ENCODE measurements at places on chromosomes 4 and X. TPM values are rescaled to one million over a fixed set of nuclear protein-coding genes. Genes with fewer than 3 reads are reported as not detected.

The MAP9 gene
- 5.7 TPM for polyA plus RNA-seq

The NBDY gene
- 121 TPM for polyA plus RNA-seq

The SYN1 gene
- polyA plus RNA-seq, result 0.09 TPM

The RENBP gene
- 0.59 TPM for polyA plus RNA-seq

The DKK2 gene
- polyA plus RNA-seq, result not detected

The TCEAL6 gene
- polyA plus RNA-seq, result not detected

The C4orf51 gene
- not detected for polyA plus RNA-seq

The CFP gene
- 3.1 TPM for polyA plus RNA-seq

The PNMA6F gene
- not detected for polyA plus RNA-seq

The XG gene
- polyA plus RNA-seq, result not detected

The PGAM4 gene
- 0.19 TPM for polyA plus RNA-seq

The CT45A2 gene
- not detected for polyA plus RNA-seq

The HSPA4L gene
- 41.0 TPM for polyA plus RNA-seq

The ASB12 gene
- not detected for polyA plus RNA-seq

The SYTL4 gene
- polyA plus RNA-seq, result not detected

The DDX3X gene
- polyA plus RNA-seq, result 203 TPM

The BST1 gene
- 0.11 TPM for polyA plus RNA-seq

The TCEAL8 gene
- 57.7 TPM for polyA plus RNA-seq

The RPS3A gene
- polyA plus RNA-seq, result 1,978 TPM

The QRFPR gene
- polyA plus RNA-seq, result not detected

The DGKK gene
- polyA plus RNA-seq, result not detected

The MAGEA2 gene
- not detected for polyA plus RNA-seq

The EGF gene
- 0.28 TPM for polyA plus RNA-seq

The MAML3 gene
- polyA plus RNA-seq, result 0.03 TPM

The PLXNB3 gene
- 0.11 TPM for polyA plus RNA-seq

The RPL39 gene
- polyA plus RNA-seq, result 1,973 TPM

The GPC3 gene
- not detected for polyA plus RNA-seq

The RHOXF2B gene
- not detected for polyA plus RNA-seq

The DOCK11 gene
- polyA plus RNA-seq, result 18.8 TPM

The HS3ST1 gene
- polyA plus RNA-seq, result 0.86 TPM

The TIMM17B gene
- 79.5 TPM for polyA plus RNA-seq

The SLC34A2 gene
- polyA plus RNA-seq, result not detected

The IL9R gene
- 4.1 TPM for polyA plus RNA-seq

The MBTPS2 gene
- polyA plus RNA-seq, result 11.0 TPM

The CXorf58 gene
- 0.15 TPM for polyA plus RNA-seq

The BCOR gene
- polyA plus RNA-seq, result 11.1 TPM

The SAGE1 gene
- not detected for polyA plus RNA-seq

The MAGEA1 gene
- not detected for polyA plus RNA-seq
